Suppressor macrophage (primary cell): ENCODE measurements at places on chromosomes 1 and 21.

DNA sequence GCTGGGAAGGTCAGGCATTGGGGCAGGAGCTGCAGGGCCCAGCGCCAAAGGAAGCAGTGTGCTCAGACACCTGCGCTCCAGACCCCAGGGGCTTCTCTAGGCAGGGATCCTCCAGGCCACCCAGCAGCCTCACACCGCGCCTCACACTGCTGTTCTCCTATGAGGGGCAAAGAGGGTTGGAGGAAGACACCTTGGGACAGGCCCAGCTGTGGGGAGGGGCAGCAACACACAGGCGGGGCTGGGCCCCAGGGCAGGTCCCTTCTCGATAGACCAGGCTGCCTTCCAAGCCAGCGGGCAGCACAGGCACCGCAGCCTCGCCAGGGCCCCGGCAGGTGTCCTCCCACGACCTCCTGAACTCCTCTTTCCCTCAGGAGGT, 20.7 kb upstream of the PRSS38 start:
- no peak for DNase-seq

- peak; percentile 89 for DNase-seq
Measured at GRCh38 chr1:203338335-203339036, 12.4 kb downstream of the FMOD start.

DNA sequence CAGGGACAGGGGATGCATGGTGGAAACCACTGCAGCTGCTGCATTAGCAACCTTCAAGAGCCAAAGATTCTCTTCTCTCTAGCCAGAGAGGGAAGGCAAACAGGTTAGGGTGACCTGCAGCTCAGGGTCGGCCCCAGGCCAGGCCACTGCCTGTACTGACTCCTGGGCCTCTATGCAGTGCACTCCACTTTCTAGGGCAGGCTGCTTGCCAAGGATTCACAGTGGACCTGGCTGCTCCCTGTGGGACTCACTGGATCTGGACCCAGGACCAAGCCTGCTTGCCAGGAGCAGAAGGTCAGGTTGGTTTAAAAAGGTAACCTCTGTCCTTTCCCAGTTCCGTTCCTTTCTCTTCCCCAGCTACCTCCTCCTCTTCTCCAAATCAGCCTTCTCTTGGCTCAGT, 52.4 kb downstream of the HIVEP3 start:
- DNase-seq: no peak

DNA sequence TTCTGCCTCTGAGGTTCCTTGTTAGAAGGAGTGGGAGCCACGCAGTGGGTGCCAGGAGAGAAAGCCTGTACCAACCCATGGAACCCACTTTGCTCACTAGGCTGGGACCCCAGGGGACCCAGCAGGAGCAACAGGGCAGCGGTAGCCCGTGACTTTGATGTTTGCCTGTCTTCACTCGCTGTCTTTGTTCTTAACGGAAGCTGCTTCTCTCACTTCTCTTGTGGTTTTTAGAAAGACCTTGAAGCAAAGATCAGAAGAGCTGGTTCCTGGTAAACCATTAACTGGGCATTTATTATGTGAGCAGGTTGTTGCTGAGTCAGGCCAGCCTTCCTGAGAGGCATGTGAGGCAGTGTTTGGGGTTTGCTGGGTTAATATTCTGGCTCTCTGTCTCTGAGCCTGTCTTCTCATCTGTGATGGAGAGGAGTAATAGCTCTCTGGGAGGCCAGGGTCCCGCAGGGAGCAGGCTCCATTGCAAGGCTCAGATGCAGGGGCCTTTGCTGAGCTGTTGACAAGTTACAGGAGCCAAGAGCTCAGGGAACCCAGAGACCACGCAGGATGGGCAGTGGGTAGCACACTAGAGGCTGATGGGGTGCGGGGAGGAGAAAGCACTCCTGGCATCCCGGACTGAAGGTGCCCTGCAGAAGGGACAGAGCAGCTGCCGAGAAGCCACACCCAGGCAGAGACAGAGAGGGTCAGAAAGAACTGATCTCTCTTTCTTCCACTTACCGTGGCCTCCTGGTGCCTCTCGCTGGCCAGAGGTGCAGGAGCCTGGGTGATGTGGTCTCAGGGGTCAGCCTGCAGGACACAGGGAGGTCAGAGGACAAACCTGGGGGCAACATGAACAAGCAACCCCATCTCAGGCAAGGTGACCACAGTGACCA, 367.5 kb upstream of the C1orf174 start:
- no peak for DNase-seq

DNA sequence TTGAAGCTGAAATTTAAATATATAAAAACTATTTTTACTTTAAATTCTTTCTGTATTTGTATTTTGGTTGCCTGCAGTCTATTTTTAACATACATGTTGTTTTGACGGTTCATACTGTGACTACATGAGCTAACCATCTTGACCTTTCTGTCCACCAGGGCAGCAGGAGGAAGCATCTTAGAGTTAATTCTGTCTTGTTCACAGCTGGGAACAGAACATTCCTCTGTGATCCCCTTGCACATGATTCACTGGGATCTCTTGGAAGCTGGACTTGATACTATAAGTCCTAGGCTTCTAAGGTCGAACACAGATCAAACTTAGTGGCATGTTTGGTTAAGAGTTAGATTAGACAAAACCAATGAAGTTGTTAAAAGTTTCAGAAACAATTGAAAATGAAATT, 99.7 kb downstream of the NFIA start:
- DNase-seq: no peak

DNA sequence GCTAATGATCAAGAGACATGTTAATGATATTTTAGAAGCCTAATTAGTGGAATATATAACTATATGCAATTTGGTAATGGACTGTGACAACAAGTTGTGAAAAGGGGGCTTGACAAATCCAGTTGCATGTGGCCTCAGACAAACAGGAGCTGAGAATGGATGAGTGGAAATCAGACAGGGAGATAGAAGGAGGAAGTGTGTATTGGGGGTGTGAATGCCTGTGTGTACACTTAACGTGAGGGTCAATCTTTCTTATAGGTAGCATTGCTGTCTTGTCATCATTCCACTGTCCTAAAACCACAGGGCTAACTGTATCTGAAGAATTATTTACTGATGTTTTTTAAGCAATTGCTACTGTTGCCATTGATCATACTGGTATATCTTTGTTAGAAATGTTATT, 64.8 kb downstream of the PBX1 start:
- no peak for DNase-seq

DNA sequence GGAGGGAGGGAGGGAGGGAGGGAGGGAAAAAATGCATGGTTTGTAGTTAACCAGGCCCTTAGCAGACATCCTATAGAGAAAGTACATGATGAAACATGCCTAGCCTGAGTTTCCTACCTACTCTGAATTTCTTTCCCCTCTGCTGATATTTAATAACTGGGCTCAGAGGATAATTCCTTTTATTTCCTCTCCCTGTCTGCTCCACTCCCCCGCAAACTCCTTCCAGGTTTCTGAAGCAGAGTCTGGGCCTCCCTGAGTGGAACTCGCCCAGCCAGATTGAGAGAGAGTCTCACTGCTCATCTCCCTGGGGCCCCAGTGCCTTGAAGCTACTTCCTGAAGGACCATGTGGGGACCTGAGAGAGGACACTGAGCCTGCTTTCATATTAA, 111.9 kb upstream of the SLC44A3 start:
- DNase-seq: no peak

GRCh38 chr1:24894002-24894401, 36.1 kb downstream of the RUNX3 start:
- no peak for DNase-seq

DNA sequence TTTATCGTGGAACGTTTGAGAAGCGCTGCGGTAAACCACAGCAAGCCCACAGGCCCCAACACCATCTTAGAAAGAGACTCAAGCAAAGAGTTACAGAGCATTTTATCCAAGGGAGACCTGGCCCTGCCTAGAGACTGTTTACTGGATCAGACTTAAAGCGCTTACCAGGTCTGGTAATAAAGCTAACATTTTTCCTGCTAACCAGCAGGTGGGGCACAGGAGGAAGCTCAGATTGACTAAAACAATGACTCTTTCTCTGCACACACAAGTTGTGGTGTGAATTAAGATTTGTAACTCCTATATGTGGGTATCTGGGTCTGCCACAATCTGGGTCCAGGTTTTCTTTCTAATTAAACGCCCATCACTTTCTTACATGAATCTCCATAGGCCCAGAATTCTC, 136.5 kb upstream of the ETS2 start:
- peak; percentile 28 for DNase-seq
